ENCODE measurements at places on chromosomes 4 and X. TPM values are rescaled to one million over a fixed set of nuclear protein-coding genes. Genes with fewer than 3 reads are reported as not detected.

GRCh38 chrX:152165033-152165743 lies 26.8 kb upstream of the MAGEA10 start:
- H3K4me3 ChIP-seq = no peak overlapping the region
- H3K4me1 ChIP-seq = no peaks in the 10 kb centered on the region
- no peak overlapping the region for H3K27ac ChIP-seq
- H3K36me3 ChIP-seq = no peaks in the 10 kb centered on the region
- no peaks in the 10 kb centered on the region for H3K27me3 ChIP-seq

DNA sequence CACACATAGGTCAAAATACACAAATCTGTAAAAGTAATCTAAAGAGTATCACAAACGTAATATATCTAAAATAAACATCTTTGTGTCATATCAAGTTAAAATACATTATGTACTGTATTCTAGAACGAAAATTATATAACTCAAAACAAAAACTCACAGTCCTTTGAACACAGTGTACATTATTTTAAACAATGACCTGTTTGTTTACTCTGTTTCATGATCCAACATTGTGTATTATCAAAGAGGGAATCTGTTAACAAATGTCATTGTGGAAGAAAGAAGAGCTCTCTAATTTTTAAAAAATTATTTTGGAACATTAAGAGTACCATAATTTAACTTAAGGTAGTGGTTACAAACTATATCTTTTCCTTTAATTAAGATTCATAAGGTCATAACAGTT lies 144.1 kb downstream of the FRYL start:
- no peak overlapping the region for H3K27ac ChIP-seq
- no peaks in the 10 kb centered on the region for H3K36me3 ChIP-seq
- no peaks in the 10 kb centered on the region for H3K27me3 ChIP-seq
- H3K4me1 ChIP-seq = no peaks in the 10 kb centered on the region

DNA sequence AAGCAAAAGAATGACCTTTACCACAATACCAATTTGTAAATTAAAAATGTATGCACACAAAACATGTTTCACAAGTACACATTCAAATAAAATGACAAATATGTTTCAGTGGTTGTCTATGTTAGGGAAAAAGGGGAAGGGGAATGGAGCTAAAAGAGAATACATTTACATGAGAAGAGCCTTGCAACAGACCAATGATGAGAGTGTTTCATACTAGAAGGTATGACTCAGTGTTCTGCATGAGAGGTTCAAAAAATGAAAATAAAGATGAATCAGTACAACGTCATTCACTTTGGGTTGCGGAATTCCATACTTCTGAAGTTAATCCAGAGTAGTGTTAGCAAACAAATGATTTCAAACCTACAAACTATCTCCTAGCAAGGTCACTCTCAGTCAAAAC lies 51.7 kb downstream of the RPGR start:
- DNase-seq = no peak
- no peaks in the 10 kb centered on the region for H3K4me1 ChIP-seq
- H3K36me3 ChIP-seq = no peaks in the 10 kb centered on the region
- H3K27ac ChIP-seq = no peak overlapping the region
- H3K27me3 ChIP-seq = no peaks in the 10 kb centered on the region

DNA sequence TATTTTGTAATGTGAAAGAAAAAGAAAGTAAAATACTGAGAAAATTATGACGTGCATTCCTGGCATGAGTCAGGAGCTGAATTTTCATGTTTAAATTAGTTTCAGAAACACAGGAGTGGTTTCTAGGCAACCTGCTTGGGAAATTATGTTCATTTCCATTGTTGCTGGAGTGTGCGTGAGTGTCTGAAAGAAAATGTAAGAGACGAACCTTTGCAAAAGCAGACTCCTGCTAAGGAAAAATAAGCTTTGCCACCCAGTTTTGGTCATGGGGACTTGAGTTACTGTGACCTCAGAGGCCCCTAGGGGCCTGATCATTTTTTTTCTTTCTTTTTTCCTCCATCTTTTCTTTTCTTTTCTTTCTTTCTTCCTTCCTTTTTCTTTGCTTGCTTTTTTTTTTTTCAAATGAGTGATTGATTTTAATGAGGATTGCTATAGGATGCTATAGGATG lies 18.8 kb upstream of the CHRNA9 start:
- no peaks in the 10 kb centered on the region for H3K27me3 ChIP-seq
- H3K4me1 ChIP-seq = peaks cover 29% of the 10 kb centered on the region
- no peak for DNase-seq
- no peak overlapping the region for H3K4me3 ChIP-seq
- H3K27ac ChIP-seq = peak overlapping the region; percentile 85

DNA sequence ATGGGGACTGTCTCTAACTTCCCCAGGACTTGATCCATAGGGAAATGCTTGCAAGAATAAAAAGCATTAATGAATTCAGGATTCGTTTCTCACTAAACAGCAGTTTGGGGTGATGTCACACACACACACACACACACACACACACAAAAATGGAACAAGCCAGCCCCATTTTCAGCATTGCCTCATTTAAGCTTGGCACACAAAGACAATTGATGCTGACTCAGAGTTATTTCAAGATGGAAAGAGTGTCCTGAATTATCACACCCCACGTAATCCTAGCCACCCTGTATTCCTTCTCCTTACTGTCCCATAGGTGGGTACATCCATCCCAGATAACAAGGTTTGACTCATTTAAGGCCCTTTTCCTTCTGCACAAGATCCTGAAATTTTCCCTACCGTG lies 345.1 kb upstream of the HS3ST1 start:
- H3K27ac ChIP-seq = no peak overlapping the region
- H3K4me1 ChIP-seq = no peaks in the 10 kb centered on the region
- no peaks in the 10 kb centered on the region for H3K36me3 ChIP-seq
- H3K27me3 ChIP-seq = no peaks in the 10 kb centered on the region
- no peak for DNase-seq
- no peak overlapping the region for H3K4me3 ChIP-seq

- no peak overlapping the region for H3K27ac ChIP-seq
- H3K4me1 ChIP-seq = no peaks in the 10 kb centered on the region
- H3K4me3 ChIP-seq = no peak overlapping the region
- peak; percentile 0 for DNase-seq
- H3K27me3 ChIP-seq = peaks cover 2% of the 10 kb centered on the region
These were observed 150.3 kb downstream of the MSL3 start for GRCh38 chrX:11908371-11908770.

DNA sequence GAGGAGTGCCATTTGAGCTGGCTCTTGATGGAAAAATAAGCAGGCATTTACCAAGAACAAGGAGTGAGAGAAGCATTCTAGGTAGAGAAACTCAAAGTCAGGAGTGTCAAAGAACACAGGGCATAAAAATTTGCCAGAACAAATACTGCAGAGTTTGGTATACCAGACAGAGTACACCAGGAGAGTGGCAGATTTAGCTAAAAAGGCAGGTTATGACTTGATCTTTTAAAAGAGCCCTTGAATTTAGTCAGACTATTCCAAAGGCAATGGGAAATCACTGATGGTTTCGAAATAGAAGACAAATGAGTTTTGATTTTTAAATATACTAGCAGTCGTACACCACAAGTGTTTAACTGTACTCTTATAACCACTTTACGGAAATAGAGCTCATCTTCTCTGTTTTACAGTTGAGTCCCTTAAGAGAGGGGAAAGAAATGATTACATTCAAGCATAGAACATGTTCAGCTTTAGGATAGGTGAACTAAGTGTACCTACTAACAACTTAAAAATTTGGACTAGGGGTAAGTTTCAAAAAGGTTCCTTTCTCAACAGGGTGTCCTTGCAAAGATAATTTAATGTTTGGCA lies 10.2 kb downstream of the UBE2D3 start:
- peak overlapping the region; percentile 37 for H3K27ac ChIP-seq
- no peak overlapping the region for H3K4me3 ChIP-seq
- no peak for DNase-seq
- peaks cover 78% of the 10 kb centered on the region for H3K4me1 ChIP-seq
- H3K27me3 ChIP-seq = no peaks in the 10 kb centered on the region

GRCh38 chrX:68532831-68533533 lies 34.1 kb downstream of the YIPF6 start:
- H3K4me1 ChIP-seq = no peaks in the 10 kb centered on the region
- DNase-seq = no peak
- H3K4me3 ChIP-seq = no peak overlapping the region
- no peak overlapping the region for H3K27ac ChIP-seq
- H3K27me3 ChIP-seq = no peaks in the 10 kb centered on the region

Gene GAGE2A
- not detected for total RNA-seq

Gene F11
- total RNA-seq = not detected

Data from T-cell (primary cell).